ENCODE measurements at places on chromosomes 16 and 17.

GRCh38 chr17:63095879-63096278 is 129.8 kb downstream of the TANC2 start:
- no peak for DNase-seq

DNA sequence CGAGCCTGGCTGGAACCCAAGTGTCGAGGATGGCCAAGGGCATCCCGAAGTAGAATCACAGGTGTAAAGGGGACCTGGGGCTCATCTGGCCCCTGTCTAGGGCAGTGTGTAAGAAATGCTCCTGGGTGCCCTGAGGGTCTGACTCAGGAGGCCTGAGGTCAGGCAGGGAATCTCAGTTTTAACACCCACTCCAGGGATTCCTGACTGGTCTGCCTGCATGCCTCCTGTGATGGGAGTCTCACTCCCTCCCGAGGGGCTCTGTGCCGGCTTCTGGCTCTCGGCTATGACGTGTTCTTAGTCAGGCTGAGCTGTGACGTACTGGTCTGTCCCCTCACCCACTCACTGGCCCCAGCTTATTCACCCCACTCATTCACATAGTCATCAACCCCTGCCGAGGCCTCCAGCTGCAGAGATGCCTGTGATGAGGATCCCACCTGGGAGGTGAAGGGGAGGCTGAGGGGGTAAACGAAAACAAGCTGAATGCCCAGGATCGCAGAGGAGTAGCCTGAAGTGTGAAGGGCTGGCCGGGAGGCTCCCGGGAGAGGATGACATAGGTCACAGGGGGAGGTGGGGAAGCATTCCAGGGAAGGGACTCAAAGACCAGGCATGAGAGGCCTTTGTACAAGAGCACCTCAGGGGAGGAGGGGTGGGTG is 23.8 kb downstream of the FAM83G start:
- DNase-seq: no peak

- DNase-seq: no peak
These were observed at the start of gene ABCC12 for GRCh38 chr16:48155926-48156789. ABCC12 (minus strand) TSS chr16:48155993; CDS start chr16:48146424, 9,569 bp downstream.

GRCh38 chr17:50095626-50096037 is 481 bp downstream of the PDK2 start:
- DNase-seq: no peak

GRCh38 chr17:28334171-28334570 is 1.1 kb downstream of the IFT20 start:
- DNase-seq: no peak

DNA sequence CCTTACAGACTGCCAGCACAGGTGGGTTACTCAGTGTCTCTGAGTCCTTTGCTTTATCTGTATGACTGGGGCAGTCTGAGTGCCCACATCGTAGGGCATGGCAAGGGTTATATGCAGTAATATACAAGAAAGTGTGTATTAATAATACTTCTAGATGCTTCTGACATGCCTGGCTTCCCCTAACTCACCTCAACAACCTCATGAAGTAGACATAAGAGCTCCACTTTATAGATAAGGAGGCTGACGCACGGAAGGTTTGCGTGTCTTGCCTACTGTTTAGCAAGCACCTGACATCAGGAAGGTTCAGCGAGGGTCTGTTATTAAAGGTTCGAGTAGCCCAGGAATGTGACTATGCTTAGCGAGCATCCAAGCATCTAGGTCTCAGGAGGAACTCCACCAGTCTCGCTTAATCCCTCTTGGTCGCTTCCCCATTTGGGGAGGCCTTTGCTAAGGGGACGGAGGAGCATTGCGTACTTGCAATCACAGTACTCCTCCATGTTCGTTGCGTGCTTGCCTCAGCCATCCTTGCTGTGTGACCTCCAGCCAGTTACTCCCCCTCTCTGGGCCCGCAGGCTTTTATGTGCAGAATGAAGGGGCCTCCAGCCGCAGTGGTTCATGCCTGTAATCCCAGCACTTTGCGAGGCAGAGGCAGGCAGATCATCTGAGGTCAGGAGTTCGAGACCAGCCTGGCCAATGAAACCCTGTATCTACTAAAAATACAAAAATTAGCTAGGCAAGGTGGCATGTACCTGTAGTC is 1.6 kb downstream of the KCNG4 start:
- DNase-seq: no peak

- no peak for DNase-seq
These were observed 31.9 kb upstream of the HEATR6 start for GRCh38 chr17:60110586-60110985.

GRCh38 chr17:77825621-77826020 is 132.9 kb upstream of the TNRC6C start:
- DNase-seq: no peak

DNA sequence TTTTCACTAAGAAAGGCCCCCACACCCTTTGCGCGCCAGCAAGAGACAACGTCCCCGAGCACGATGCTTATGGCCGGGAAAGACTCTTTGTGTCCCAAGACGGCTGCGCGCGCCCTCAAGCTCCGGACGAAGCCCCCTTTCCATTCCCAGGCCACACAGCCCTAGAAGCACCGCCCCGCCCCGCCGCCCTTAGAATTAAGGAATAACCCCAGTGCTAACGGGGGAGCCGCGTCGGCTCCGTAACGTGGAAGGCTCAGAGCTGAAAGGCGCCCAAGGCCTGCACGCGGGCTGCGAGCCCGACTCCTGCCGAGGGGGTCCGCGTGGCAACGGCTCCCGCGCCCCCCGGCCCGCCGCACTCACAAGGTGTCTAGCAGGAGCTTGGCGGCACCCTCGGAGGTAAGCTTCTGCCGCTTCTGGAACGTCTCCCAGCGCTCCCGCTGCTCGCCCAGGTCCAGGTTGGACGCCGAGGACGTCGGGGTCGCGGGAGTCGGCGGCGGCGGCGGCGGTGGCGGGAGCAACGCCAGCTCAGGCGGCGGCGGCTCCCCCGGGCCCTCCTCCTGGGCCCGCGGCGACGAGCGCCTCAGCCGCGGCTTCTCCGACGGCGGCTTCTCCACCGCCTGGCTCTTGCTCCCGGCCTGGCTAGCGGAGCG is 477 bp downstream of the CENPV start:
- DNase-seq: no peak

GRCh38 chr16:66691234-66691633 is 5.3 kb downstream of the CMTM4 start:
- DNase-seq: no peak

DNA sequence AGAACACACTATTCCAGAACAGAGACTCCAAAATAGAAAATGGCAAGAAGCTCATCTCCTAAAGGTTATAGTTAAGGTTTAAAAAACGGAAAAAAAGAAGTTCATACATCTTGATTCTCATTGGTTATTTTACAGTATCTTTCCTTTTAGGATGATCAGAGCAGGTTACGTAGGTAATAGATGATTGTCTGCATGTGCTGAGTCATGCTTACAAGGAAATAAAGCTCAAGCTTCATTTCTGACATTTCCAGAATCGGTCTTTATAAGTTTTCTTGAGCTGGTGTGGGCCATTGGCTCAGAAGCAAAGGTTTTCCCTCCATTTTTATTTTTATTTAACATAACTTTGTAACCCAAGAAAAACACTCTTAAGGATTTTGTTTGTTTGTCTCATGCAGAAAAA is 1030.3 kb upstream of the CDH8 start:
- no peak for DNase-seq

DNA sequence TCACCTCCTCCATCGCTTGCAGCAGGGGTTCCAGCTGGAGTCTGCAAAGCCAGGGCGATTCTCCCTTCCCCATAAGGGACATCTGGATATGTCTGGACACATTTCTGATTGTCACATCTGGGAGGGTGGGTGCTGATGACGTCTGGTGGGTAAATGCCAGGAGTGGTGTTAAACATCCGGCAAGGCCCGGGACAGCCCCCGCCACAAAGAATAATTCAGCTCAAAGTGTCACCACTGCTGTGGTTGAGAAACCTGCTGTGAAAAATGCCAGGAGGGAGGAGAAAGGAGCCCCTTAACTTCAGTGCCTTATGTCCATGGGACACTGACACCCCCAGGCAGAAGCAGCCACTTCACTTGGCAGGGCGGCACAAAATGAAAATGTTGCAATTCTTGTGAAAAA is 179.4 kb upstream of the SDK2 start:
- DNase-seq: no peak

DNA sequence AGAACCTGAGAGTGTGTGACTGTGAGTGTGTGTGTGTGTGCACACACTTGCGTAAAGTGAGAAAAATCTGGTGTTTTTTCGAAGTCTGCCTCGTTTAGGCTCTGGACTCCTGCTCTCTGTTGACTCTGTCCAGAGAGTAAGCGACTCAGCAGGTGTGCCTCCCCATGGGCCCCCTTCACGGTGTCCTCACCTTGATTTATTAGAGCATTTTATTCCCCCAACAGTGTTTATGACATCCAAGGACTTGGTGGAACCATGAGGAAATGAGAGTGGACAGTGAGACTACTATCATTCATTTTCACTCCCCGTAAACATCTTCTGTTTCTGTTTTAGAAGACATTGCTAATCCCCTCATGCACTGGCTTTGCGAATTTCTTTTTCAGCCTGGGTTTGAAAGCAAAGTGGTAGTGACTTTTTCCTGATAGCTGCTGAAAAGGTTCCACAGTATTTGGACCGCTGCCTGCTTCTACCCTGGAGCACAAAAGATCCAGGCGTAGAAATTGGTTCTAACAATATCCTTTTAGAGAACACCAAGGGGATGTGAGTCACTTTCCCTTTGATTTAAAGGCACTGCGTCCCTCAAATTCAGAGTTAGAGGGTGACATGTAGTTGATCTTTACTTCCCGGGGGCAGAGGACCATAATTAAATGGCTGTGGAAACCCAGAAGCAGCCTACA is 218.2 kb downstream of the WWOX start:
- no peak for DNase-seq

DNA sequence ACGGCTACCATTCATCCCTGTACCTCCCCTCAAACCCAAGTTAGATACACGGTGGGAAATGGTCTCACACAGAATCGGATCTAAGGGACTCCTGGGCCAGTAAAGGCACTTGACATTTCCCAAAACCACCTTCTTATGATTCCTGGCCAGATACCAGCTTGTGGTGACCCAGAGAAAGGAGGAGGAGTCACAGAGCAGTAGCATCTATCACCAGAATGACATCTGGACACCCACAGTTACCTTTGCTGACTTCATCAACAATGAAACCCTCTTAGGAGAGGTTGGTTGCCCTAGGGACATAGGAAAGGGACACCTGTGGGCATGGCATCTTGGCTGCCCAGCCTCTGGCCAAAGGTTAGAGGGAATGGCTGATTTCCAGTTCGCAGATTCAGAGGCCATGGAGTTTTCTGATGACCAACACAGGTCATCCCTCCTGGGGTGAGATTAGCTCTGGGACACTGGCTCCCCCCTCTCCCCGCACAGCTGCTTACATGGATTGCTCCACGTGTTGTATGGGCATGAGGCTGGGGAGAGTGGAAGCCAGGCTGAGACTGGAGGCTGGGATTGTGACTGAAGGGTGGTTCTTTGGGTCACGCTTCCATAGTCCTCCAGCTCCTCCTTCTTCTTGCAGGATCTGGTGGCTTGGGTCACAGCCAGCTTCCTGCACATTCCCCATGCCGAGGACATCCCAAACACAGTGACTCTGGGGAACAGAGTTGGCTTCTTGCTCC is 1.4 kb upstream of the AOC3 start:
- DNase-seq: no peak

GRCh38 chr17:76532072-76532651 is 5.3 kb downstream of the CYGB start:
- DNase-seq: no peak

DNA sequence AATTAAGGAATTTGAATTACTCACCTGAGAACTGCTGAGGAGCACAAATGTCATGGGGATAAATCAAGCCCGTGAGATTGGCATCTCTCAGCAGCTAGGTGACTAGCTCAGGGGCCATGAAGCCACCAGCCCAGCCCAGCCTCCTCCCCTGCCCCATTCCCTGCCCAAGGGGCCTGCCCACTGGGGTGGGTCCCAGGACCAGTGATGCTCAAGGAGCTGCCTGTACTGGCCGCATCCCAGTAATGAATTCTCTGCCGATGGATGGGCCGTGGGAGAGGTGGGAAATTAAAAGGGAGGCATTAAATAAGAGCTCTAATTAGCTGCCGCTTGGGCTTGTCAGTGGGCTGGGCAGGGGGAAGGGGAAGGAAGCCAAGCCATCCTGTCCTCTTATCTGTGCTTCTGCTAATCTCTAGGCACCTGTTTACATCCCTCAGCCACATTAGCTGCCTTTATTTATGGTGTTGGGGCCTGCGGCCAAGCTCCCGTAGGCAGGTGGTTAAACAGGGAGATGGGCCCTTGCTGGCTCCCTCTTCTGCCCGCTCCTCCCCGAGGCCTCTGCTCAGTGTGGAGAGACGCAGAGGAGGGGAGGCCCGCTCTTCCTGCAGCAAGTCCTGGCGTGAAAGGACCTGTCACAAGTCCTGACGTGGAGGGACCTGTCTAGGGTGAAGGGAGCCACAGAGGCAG is 48.8 kb downstream of the PIPOX start:
- DNase-seq: no peak

DNA sequence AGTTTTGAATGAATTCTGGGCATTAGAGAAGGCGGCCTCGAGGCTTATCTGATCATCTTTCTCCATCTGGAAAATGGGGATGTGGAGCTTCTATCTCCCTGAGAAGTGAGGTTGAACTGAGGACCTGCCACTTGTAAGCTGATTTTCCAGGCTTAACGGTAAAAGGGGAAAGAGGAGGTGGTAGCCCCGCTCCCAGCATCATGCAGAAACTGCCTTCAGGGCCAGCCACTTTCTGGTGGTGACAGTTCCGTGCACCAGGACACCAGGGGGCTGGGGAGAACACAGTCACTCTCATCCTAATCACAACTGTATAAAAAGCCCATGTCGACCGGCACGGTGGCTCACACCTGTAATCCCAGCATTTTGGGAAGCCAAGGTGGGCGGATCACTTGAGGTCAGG is 20.9 kb upstream of the CPSF4L start:
- no peak for DNase-seq

- DNase-seq: peak; percentile 79
These were observed at the start of gene TIMP2 for GRCh38 chr17:78925234-78925633. TIMP2 (minus strand) TSS chr17:78925387; CDS start chr17:78925088, 299 bp downstream.

DNA sequence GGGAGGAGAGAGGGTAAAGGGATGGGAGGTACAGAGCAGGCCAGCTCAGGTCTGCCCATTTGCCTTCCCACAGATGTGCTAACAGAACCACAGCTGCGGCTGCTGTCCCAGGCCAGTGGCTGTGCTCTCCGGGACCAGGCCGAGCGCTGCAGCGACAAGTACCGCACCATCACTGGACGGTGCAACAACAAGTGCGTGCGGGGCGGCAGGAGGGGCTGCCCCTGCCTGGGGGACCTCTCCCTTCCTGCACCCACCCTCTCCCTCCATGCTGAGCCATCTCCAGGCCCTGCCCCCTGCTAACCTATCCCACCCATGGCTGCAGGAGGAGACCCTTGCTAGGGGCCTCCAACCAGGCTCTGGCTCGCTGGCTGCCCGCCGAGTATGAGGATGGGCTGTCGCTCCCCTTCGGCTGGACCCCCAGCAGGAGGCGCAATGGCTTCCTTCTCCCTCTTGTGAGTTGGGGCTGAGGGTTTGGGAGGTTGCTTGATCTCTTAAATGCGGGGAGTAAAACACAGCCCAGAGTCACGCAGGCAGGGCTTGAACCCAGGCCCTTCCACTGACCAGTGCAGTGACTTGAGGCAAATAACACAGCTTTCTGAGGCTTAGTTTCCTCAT is 1.2 kb downstream of the EPX start:
- no peak for DNase-seq

GRCh38 chr16:58628845-58629732 is 537 bp downstream of the CNOT1 start:
- DNase-seq: peak; percentile 37
